GM04504 (cell line): ENCODE measurements at places on chromosomes 4 and X.

DNA sequence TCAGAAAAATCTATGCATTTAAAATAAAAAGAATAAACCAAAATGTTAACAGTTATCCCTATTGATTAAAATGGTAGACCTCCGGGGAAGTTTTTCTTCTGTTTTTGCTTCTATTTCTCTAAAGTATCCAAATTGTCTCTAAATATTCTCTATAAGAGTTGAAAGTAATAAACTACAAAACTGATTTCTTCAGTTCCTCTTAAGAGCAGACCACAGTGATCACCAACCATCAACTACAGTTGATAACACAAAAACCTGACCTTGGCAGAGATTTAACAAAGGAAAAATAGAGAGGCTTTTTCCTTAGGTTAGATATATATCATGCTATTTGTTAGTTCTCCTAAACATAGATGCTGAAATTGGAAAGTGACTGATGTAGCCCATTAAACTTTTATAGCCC, 27.3 kb downstream of the DDX60 start:
- DNase-seq: no peak

GRCh38 chrX:37627602-37628001, 56.1 kb downstream of the LANCL3 start:
- DNase-seq: no peak

DNA sequence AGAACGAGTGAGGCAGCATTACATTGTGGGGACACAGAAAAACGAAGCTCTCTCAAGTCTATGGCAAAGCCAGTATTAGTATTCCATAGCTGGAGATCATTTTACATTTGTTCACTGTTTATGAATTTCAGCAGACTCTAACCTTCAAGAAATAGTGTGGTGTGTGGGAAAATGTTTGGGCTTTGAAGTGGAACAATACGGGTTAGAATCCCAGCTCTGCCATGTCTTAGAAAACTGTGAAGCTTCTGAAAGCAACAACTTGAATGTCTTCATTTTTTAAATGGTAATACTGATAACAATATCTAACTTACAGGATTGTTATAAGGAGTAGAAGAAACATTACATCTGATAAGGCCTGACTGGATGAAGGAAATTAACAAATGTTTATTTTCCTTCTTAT, 217.7 kb downstream of the NR3C2 start:
- no peak for DNase-seq

GRCh38 chrX:38798956-38799355, 2.3 kb upstream of the MID1IP1 start:
- no peak for DNase-seq

- no peak for DNase-seq
Observed at GRCh38 chr4:113272523-113272922, 223.1 kb downstream of the ANK2 start.

DNA sequence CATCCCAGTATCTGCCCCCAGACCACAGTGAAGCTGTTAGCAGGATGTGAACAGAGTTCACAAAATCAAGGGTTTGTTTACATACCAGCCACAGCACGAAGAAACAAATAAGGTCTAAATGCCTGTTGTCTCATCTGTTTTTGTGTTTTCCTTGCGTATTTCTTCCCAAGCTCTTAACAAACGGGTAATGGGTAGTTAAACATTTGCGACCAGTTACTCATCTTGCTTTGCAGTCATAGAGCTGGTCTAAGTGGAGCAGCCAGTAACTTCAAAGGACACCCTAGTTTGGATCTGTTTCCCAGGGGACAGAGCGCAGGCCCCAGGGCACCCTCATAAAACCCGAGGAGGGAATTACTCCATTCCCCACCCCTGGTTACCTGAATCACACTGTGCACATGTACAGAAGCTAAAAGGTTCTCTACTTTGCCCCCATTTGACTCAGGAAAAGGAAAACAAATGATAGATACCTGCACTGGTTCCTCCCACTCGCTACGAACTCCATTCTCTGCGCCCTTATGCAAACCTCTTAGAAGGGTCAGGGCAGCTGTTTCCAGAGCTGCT, 68.8 kb downstream of the MAML3 start:
- DNase-seq: no peak

DNA sequence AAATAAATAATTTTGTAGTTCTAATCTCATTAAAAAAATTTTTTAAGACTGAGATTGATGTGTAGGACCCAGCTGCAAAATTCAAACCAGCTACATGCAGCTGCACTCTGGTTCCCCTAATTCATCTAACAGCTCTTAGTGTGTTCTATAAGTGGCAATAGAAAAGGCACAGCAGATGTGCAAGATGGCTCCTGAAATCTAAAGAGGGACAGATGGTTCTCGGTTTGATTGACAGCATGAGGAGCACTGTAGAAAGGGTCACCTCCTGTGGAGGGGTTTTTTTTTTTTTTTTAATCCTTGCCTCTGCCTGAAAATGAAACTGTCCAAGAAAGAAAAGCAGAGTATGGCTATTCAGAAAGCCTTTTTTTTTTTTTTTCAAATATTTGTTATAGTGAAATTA, 16.9 kb upstream of the OCIAD1 start:
- DNase-seq: no peak
